Globus pallidus (tissue), 1 donor: ENCODE measurements at places on chromosomes 7 and 10.

GRCh38 chr7:121541457-121541856, 145.3 kb upstream of the FAM3C start:
- no peak for DNase-seq

- no peak for DNase-seq
Observed at GRCh38 chr7:86574006-86574405, 69.7 kb upstream of the GRM3 start.

GRCh38 chr10:21314111-21314626, 211.3 kb downstream of the SKIDA1 start:
- DNase-seq = no peak

DNA sequence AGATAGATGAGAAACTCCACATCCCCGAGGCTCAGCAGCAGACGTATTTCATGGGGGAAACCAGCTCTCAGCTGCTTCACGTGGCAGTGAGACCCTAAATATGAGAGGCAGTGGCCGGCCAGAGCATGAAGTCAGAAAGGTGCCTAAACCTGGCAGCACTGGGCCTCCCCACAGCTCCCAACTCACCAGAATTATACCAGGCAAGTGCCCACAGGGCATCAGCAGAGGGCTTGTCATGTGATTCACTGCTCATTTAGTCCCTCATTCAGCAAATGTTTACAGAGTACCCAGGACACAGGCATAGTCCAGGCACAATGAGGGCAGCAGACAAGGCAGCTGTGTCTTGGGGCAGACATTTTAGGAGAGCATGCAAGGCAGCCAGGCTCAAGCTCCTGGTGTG, 212.6 kb downstream of the PTPRN2 start:
- no peak for DNase-seq

DNA sequence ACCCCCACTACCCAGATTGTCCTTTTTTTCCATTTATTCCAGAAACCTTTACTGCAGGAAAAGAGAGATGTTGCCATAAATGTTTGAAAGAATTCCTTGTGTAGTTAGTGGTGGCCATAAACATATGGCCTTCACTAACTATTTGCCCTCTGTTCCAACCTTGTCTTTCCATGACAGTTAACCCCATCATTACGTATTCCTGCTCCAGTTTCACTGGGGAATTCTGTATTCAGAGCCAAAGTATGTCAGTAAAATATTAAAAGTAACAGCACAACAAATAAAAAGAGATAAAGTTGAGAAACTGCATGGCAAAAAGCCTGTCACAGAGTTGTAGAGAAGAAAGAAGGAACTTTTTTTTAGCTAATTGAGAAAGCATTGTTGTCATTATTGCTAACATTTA, 261.3 kb downstream of the BICC1 start:
- DNase-seq = no peak

DNA sequence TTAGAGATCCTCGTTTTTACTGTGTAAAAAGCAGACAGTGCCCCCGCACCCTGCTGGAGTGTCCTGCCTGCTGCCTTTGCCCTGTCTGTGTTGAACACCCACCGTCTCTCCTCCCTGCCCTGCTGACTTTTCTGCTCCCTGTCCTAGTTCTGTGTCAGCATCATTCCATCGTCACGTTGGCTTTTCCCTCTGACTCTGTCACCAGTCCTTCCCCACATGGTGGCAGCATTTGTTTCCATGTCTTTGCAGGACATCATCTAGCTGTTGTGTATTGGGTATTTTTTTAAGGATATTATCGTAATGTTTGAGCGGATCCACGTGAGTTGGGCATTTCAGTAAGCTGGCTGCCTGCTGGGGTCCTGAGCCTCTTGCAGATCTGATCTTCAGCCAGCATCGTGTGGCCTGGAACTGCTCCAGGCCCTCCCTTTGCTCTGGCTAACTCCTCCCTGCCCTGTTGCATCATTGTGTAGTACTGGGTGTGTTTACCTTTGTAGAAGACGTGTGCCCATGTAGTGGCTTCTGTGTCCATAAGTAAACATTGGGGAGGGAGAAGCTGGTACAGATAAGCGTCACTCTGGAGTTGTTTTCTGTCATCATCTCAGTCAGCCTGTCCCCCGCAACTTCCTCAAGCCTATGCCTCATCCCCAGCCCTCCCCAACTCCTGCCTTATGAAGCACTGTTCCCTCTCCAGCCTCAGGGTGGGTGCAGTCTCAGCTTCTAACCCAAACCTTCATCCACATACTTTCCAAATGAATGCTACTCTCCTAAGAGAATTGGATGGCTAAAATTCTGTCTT, 44.3 kb downstream of the TRRAP start:
- peak; percentile 20 for DNase-seq

- DNase-seq = peak; percentile 59
Observed at GRCh38 chr7:24572997-24573553, at the start of gene PALS2. Gene PALS2 (plus strand): TSS chr7:24573452. CDS start chr7:24623668, 50,216 bp downstream.

DNA sequence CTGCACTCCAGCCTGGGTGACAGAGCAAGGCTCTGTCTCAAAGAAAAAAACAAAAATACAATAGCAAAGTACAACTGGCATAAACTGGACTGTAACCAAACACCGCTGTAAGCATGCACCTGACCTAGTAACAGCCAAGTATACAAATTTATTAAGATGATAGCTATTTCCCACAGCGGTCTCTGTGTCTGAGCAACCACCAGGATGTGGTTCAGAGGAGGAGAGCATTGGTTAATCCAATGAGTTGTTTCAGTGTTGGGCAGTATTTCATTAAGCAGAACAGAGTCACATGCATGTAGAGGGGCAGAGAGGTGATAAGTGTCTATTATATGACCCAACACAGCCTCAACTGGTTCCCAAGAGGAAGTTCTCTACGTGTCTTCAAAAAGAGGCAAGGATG, 4.0 kb downstream of the SLC16A12 start:
- DNase-seq = no peak

GRCh38 chr7:82051601-82052000, 281.8 kb upstream of the HGF start:
- peak; percentile 23 for DNase-seq

DNA sequence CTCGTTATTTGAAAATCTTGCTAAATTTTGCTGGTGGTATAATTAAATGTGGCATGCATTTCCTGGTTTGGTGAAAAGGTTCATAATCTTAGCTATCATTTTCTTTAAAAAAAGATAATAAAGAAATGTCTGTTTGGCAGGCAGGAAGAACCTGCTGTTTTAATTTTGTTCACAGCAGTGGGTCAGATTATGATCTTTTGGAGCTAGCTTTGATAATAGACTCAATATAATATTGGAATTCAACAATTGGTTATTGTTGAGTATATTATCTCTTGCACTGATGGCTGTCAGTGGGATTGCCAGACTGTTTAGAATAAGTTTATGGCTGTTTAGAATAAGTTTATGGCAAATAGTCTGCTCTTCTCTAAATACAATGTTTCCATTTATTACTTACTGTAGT, 35.1 kb downstream of the MXI1 start:
- DNase-seq = no peak

DNA sequence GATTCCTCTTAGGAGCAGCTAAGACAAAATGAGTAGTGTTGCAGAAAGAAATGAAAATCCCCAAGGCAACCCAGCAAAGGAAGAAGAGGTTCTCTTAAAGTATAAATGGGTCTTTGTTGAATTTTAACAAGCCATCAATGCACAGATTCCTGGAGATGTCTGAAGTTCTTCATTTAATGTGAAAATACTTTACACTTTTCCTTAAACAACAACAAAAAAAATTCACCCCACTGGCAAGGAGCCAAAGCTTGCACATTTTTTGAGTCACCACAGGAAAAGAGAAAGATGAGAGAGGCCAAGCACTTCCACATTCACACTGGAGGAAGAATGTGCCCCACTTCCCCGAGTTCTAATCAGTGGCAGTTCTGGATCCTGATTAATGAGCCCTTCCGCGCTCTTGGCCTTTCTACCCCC, 286.4 kb upstream of the MEOX2 start:
- DNase-seq = no peak

- peak; percentile 57 for DNase-seq
Observed at GRCh38 chr10:50416881-50417280, 165.6 kb upstream of the ASAH2 start.

DNA sequence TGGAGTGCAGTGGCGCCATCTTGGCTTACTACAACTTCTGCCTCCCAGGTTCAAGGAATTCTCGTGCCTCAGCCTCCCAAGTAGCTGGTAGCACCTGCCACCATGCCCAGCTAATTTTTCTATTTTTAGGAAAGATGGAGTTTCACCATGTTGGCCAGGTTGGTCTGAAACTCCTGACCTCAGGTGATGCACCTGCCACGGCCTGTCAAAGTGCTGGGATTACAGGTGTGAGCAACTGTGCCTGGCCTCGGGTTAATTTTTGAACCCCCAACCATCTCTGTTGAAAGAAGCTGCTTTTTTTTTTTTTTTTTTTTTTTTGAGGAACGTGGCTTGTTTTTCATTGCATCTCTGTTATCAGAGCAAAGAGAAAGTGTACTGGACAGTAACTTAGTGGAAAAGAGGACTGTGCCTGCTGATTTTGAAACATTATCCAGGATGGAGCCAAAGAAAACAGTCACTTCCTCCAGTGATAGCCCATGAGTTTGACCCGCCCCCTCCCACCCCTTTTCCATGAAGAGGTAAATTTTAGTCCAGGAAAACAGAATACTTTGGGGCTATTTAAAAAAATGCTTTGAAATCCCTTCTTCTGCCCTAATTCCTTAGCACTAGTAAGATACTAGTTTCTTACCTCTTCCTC, 38.3 kb downstream of the WBP1L start:
- DNase-seq = no peak

DNA sequence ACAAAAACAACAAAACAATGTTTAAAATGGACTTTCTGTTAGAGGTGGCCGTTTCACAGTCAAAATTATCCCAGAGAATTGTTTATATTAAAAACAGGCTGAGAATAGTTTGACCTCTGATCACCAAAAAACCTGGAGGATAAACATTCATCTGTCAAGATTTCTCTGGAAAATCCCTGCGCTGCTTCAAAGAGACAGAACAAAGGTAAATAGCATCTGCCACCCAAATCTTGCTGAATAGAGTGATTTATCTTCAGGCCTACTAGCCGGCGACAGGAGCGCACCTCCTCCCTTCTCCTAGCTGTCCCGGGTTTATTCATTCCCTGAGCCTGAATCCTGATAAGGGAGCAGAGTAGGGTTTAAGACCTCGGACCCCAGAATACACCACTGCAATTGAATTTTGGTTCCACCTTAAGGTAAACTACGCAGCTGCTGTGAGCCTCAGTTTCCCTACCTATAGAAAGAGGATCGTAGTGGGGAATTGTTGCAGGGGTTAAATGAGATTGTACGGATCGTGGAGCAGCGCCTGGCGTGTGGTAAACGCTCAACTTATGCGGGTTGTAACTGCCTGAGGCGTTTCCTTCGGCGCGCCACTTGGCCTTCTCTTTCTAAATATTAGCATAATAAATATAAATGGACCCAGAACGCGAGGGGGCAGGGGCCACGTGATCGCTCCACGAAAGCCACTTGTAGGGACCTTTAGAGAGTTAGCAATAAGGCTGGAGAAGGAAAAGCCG, 498 bp upstream of the ST7 start:
- DNase-seq = peak; percentile 45

- DNase-seq = peak; percentile 82
Observed at GRCh38 chr10:22988581-22989360, 60.9 kb downstream of the ARMC3 start.

- no peak for DNase-seq
Observed at GRCh38 chr7:26052706-26053105, 99.3 kb upstream of the NFE2L3 start.

GRCh38 chr10:103544657-103545310, 51.3 kb downstream of the NEURL1 start:
- DNase-seq = no peak

GRCh38 chr7:96300986-96301385, 20.9 kb downstream of the SLC25A13 start:
- no peak for DNase-seq

GRCh38 chr7:135666156-135666555, 3.8 kb downstream of the STMP1 start:
- DNase-seq = no peak

GRCh38 chr10:103765981-103766380, 89.4 kb downstream of the SH3PXD2A start:
- no peak for DNase-seq

- no peak for DNase-seq
Observed at GRCh38 chr7:156865493-156865892, 27.5 kb downstream of the LMBR1 start.

GRCh38 chr7:153422291-153423209, 629.6 kb upstream of the DPP6 start:
- DNase-seq = no peak

- DNase-seq = no peak
Observed at GRCh38 chr7:83130191-83130590, 32.5 kb downstream of the PCLO start.

DNA sequence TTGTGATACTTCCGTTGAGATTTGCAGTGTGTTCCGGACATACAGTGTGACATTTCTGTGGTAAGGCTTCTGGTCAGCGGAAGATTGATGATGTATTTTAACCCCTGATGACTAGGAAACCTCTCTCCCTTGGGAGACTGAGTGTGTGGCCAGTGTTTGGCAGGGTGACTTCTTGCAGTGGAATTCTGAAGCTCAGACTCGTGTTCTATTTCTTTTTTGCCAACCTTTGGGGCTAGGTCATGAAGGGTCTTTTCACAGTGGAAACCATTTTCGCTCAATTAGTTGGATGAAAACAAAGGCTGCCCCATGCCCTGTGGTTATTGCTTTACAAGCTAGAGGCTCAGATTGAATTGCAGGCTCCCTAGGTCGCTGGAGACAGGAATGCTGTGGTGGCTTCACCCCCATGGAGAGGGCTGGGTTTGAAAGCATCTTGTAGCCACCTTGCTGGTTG, 288.9 kb downstream of the BBS9 start:
- no peak for DNase-seq

- no peak for DNase-seq
Observed at GRCh38 chr10:124280916-124281315, 137.8 kb downstream of the OAT start.

GRCh38 chr10:34249634-34250033, 565.5 kb downstream of the PARD3 start:
- no peak for DNase-seq

GRCh38 chr10:61882621-61883370, 18.7 kb upstream of the ARID5B start:
- DNase-seq = no peak

DNA sequence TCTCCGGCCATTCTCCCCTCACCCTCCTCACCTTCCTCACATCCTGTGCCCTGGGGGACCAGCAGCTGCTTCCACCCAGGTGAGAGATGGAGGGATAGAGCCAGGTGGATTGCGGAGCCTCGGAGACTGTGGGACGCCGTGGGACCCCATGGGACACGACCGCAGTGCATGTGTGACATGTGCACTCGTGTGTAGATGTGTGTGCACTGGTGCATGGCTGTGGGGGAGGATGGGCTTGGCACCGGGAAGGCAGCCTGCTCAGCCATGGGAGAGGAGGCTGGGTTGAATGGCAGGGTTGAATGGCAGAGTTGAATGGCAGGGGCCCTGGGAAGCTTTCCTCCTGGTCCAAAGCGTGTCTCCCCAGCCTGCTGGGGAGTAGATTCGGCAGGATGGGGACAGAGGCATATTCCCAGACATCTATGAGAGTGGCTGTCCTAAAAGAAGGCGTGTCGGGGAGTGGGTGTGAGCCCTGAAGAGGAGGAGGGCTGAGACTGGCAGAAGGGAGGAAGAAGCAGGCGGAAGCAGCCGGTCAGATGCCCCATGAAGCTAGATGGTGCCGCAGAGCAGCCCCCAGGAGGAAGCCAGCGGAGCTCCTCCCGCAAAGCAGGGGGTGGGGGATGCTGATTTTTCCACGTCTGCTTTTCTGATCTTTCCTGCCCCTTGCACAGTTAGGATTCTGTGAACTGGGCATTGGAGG, 815 bp downstream of the GIMAP8 start:
- DNase-seq = peak; percentile 60
